ENCODE measurements at places on chromosomes 7 and 10.

- DNase-seq: no peak
These were observed 923 bp downstream of the TNPO3 start for GRCh38 chr7:129053938-129054437.

- peak; percentile 38 for DNase-seq
These were observed at the start of gene SPAG6 for GRCh38 chr10:22345301-22346095. SPAG6 (plus strand) TSS chr10:22345496; CDS start chr10:22345612, 116 bp downstream.

- DNase-seq: no peak
These were observed 70.1 kb upstream of the EEPD1 start for GRCh38 chr7:36082910-36083309.

GRCh38 chr7:30877015-30877769 lies 34.5 kb upstream of the AQP1 start:
- DNase-seq: no peak

- no peak for DNase-seq
These were observed 83.0 kb downstream of the WIPF3 start for GRCh38 chr7:29889288-29889687.

DNA sequence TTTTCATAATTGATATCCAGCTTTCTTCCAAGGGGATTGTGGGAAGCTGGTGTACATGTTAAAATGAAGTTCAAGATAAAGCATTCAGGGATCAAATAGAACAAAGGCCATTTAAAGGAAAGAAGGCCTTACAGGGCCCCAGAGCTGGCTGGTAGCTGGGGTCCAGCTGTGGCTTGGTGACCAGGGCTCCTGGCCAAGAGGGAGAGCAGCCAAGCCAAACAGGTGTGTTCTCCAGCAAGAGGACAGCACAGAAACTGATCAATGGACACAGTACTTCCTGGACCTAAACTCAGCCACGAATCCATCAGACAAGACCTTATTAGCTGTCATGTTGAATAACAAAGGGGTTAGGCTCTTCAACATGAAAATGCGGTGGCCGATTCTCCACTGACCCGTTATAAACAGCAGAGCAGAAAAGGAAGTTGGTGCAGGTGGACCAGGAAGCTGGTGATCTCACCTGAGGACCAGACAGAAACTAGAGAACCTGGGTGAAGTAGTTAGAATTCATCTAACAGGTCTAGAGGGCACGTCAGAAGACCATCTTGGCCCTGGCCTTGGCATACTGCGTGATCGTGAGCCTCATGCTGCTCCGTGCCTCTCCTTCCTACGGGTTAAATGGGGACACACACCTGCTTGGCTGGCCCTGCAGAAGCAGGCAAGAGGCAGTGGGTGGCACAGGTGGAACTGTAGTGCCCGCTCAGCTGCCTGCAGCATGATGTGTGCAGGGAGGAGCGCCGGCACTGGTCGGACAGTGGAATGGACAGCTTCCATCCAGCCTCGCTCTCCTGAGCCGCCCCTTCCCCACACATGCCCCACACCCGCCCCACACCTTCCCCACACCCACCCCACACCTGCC lies 53.8 kb downstream of the PARP12 start:
- no peak for DNase-seq

DNA sequence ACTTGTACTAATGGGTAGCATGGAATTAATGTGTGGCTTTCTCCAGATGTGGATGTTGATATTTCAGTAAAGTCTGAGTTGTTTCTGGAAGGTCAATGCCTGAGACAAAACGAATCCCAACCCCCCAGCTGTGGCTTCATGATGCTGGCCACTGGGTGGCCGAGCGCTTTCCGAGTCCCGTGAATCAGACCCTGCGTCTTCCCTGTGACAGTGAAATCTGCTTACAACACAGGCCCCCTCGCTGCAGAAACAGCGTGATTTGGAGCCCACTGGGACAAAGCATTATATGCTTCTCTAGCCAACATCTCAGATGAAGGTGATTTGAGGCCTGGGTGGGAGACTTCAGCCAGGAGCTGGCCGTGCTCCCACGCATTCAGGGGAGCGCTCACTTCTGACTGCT lies 124.7 kb downstream of the WDR37 start:
- no peak for DNase-seq

DNA sequence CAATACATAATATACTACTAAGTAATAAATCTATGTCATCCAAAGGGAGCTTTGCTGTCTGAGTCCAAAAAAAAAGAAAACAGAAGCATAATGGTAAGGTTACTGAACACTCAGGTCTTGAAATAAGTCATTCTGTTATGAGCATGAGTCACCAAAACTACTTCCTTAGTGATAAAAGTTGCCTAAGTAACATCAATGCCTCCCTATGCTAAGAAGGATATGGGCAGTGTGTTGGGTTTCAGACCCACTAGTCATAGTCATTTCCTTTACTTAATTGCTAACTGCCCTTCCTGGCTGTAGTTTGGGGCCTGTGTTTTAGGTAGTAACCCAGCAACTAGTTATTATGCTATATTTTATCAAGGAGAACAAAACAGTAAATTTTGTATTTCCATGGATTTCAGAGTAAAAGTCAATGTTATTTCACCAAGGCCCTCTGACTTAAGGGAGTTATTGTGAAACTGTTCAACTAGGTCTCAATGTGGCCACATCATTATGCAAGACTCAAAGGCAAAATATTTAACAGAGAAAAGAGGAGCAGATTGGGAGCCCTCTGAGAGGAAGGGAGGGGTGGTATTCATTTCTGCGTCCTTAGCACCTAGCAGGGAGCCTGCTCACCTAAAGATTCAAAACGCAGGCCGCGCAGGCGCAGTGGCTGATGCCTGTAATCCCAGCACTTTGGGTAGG lies 11.7 kb upstream of the VIM start:
- peak; percentile 17 for DNase-seq

DNA sequence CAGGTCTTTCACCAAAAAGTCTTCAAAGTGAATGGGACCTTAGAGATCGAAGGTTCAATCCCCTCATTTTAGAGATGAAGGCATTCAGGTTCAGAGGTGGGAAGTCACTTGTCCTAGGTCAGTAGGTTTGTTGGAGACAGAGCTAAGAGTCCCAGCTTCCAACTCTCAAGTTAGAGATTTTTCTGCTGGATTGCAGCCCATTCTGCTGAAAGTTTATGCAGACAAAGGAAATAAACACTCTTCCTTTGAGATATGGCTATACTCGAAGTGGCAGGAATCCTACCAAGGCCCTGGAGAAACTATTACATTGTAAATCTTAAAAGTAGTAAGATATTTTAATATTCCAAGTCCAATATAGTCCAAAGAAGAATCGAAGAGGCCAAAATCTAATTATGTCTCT lies 64.4 kb downstream of the LYZL1 start:
- DNase-seq: no peak

- DNase-seq: no peak
These were observed 47.2 kb upstream of the GPR37 start for GRCh38 chr7:124812764-124813163.

DNA sequence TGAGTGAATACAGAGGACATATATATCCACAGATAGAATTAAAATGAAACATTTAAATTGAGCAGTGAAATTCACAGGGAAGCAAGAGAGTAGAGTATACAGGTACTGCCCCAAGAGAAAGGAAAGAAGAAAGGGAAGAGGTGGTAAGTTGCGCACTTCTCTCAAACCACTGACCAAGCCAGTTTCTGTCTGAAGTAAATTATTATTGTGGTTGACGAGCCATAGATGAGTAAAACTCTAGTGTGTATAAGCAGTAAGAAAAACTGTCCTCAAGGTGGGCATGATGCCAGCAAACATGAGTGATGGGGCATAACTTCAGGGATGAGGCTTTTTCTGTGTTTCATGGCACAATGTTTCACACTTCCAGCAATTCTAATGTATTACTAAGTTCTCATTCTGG lies 4.4 kb upstream of the BET1 start:
- DNase-seq: no peak

GRCh38 chr7:95881597-95881996 lies 109.2 kb downstream of the DYNC1I1 start:
- no peak for DNase-seq

- no peak for DNase-seq
These were observed 161.2 kb upstream of the FAM3C start for GRCh38 chr7:121557034-121557892.

DNA sequence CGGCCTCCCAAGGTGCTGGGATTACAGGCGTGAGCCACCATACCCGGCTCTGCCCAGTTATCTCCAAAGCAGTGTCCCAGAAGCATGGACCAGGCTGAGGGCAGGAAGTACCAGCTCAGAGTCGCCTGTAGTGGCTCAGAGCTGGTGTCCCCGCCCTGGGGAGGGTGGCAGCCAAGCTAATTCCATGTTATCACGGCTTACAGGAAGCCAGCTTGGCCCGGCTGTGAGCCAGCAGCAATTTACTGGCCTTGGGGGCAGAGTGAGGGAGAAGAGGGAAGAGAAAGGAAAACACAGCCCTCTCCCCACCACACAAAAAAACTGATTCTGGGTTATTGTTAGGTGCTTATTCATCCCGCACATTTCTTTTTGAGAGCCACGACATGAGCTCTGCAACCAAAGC lies 88.1 kb downstream of the HIP1 start:
- no peak for DNase-seq

- DNase-seq: no peak
These were observed 126.2 kb downstream of the CCNY start for GRCh38 chr10:35462491-35462934.

GRCh38 chr7:75986147-75986781 lies 8.1 kb downstream of the TMEM120A start:
- DNase-seq: no peak

GRCh38 chr7:122038134-122038533 lies 105.9 kb downstream of the AASS start:
- no peak for DNase-seq

- DNase-seq: no peak
These were observed 25.6 kb upstream of the SH2D4B start for GRCh38 chr10:80512031-80512526.

- no peak for DNase-seq
These were observed 126.1 kb upstream of the PPP2R2D start for GRCh38 chr10:131774681-131775085.

- no peak for DNase-seq
These were observed 620 bp upstream of the IMPDH1 start for GRCh38 chr7:128410451-128410753.

GRCh38 chr10:86968271-86968993 lies at the start of gene ADIRF:
ADIRF (plus strand) TSS chr10:86968482; CDS start chr10:86968545, 63 bp downstream.
- DNase-seq: no peak

- DNase-seq: no peak
These were observed 1.2 kb upstream of the GTPBP4 start for GRCh38 chr10:986881-987619.

- DNase-seq: no peak
These were observed 84.3 kb downstream of the ELFN1 start for GRCh38 chr7:1754345-1754908.

DNA sequence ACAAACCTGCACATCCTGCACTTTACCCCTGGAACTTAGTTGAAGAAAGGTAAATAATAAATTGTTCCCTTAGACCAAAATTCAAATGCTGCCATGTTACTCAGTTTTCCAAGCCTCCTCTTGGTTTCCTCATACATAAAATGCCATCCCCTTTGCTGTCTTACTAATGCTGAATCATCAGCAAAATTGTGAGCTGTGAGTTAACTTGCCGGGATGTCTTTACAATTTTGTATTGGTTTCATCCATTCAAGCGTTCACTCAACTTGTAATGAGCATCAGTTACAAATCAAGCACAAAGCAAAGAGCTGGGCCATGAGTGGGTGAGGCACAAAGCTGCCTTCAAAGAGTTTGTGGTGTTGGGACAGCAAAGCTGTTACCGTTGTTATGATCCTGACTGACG lies 395.8 kb upstream of the ZMIZ1 start:
- no peak for DNase-seq

GRCh38 chr10:30591249-30591670 lies 38.3 kb downstream of the LYZL2 start:
- peak; percentile 28 for DNase-seq

- DNase-seq: no peak
These were observed 6.0 kb upstream of the ZNRF2 start for GRCh38 chr7:30278376-30278775.

DNA sequence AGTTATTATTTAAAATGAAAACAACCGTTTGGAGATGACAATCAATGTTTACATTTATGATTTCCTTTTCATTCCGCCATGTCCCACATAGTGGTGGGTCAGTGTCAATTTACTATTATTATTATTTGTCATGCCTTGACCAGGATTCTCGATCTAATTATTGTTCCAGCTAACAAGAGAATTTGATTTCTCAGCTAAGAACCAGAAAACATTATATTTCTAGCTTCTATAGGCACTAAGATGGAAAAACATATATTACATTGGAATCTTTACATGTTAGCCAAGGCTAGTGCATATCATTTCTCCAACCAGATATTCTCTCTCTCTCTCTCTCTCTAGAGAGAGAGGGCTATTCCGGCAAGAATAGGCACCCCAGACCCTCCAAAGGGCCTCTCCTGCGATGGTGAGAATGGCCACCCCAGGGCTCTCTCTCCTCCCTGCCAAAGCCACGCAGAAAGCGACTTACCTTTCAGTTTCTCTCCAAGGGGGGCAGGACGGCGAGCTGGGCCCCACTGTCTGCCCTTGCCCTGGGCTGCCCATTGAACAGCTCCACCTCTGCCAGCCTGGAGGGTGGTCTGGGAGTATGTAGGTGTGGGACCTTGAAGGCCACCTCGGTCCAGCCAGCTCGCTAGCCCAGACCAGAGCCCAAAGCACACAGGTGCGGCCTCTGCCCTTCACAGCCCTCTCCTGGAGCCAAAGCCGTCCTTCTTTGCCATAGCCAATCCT lies 2.4 kb downstream of the HOXA3 start:
- peak; percentile 0 for DNase-seq

GRCh38 chr7:73899731-73900142 lies 38.8 kb downstream of the TMEM270 start:
- no peak for DNase-seq

DNA sequence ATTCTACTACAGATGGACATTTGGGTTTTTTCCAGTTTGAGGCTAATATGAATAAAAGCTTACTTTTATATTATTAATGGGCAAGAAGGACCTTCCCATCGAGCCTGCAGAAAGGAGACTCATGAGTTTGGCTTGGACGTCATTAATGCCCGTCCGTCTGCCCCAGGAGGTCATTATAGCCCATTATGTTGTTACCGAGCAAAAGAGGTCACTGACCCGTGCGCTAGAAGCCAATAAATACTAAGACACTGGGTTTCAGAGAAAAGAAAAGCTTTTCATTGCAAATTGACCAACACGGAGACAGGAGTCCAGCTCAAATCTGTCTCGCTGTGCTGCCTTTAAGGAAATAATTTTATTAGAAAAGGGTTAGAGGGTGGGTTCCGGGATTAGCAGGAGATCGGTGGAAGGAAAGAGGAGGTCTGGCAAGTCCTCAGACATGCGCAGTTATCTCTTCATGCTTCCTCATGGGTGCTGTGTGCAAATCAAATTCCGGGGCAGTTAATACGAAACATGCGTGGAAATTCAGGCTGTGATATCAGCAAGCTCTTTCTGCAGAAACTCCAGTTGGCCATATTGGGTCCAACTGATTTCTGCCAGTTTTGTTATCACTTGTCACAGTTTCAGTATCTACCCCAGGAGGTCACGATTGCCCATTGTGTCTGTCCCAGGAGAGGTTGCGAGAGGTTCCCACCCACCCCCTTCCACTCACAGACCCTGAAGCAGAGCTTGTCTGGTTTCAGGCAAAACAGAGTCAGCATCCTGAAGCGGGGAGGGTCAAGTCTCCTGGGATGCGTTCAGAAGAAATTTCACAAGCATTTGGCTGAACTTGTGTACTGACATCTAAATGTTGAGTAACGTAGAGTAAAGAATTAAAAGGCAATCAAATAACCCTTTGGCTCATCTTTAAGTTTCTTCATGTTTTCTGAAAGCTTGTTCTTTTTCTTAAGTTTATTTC lies 1.1 kb upstream of the GALNTL5 start:
- no peak for DNase-seq
